ENCODE measurements at places on chromosomes 4 and X.

GRCh38 chrX:140477987-140478386, 26.9 kb downstream of the SOX3 start:
- DNase-seq: no peak

DNA sequence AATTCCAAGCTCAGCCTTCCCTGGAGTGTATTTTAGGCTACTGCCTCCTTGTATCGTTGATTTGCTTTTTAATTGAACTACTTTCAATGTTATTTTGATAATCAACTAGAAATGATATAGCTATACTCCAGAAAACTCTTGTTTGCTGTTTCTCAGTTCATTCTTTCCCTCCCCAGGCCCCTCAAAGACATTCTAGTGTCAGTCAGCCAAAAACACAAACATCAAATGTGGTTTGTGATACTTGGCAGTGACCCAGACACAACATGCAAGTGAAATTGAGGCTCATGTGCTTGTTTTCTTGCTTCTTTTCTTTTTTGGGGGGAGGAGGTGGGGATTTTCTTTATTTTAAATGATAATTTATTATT, 7.6 kb downstream of the FAT4 start:
- DNase-seq: no peak

DNA sequence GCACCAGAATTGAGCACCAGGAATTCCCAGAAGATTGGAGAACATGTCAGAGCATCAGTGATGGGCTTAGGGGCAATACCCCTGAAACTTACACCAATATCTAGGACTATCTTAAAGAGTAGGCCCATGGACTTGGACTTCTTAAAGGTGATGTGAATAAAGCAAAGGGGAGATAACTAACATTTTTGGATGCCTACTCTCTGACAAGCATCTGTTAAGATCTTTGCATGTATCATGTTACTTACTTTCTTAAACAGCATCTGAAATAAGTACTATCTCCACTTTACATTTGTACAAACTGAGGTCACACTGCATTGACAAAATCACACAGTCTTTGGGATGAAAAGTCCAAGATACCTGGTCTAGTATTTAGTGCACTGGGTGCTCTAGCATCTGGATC, 258.6 kb upstream of the ARSJ start:
- DNase-seq: no peak

GRCh38 chrX:110746014-110746413, 49.6 kb downstream of the CHRDL1 start:
- DNase-seq: no peak

DNA sequence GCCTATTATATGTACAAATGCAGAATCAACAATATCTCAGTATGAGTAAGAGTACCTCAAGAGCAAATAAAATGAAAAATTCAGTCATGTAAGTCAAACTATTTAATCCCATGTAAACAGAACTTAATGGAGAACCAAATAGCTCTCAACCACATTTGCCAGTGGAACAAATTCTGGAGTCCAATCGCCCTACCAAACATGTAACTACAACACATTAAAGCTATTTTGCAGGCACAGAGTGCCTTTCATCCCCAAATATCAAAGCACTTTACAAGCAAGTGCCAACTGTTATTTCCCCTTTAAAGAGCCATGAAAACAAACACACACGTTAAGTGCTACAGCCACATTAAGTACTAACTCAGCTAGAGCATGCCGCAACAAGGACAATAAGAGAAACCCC, 51.3 kb downstream of the PCDH19 start:
- DNase-seq: no peak

GRCh38 chr4:52425751-52426326, 233.3 kb downstream of the USP46 start:
- no peak for DNase-seq

- DNase-seq: no peak
Observed at GRCh38 chr4:89056292-89056952, 563 bp downstream of the FAM13A start.

- DNase-seq: no peak
Observed at GRCh38 chrX:32598707-32599106, 612.6 kb downstream of the DMD start.

DNA sequence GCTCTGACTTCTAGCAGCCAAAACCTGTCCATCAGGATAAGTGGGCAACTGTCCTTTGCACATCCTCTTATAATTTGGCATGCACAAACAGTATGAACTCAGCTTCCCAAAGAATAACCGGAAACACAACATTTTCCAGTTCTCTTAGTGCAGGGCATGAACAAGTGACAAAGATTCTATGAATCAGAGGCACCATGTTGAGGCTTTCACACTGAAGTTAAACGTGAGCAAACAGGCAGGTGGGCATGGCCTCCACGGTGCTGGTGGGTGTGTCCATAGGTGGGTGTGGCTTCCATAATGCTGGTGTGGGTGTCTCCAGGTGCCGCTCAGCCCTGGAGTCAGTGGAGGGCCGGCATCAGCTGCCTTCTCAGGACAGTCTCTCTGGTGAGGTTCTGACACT, 196.5 kb downstream of the SMIM20 start:
- DNase-seq: no peak

- peak; percentile 5 for DNase-seq
Observed at GRCh38 chr4:140807491-140808252, 51.5 kb upstream of the TBC1D9 start.

DNA sequence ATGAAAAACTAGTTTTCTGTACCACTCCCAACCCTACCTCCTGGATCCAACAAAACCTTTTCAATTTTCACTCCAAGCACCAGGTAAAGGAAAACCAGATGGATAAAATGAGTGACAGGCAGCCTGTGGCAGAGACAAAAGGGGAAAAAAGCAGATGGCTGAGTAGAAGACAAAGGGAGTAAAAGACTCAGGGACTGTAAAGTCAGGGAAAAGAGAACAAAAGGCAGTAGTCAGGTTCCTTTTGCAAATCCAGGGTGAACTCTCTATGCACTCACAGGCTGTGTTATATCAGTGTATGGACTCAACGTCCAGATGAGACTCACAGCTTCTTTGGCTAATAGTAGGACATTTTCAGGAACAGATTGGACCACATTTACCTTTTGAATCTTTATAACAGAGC, 54.2 kb downstream of the QRFPR start:
- no peak for DNase-seq

DNA sequence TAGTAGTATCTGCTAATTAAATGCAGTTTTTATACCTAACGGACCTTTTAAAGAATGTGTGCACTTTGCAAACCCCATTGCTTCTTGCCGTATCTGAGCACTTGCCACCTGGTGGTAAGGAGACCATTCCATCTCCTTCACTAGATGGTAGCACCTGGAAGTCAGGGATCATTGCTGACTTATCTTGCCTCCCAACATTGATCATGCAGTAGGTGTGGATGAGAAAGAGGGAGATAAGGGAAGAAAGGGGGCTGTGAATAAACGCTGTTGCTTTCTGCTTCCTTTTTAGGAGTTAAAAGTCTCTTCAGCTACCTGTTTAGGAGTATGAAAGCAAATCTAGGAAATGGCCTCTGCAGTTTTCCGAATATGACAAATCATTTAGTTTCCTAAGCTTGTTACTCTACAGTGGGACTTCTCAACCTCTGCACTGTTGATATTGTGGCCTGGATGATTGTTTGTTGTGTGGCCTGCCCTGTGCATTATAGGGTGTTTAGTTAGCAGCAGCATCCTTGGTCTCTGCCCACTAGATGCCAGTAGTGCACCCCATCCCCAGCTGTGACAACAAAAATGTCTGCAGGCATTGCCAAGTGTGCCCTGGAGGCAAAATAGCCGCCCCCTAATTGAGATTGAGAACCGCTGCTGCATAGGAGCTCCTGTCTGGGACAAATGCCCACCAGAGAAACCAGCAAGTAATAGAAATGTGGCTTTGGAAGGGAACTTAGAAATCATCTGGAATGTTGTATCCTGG, 38.8 kb downstream of the GAB1 start:
- no peak for DNase-seq

- no peak for DNase-seq
Observed at GRCh38 chr4:14857475-14857874, 144.8 kb upstream of the CPEB2 start.

GRCh38 chr4:40976343-40976742, 226.6 kb downstream of the NSUN7 start:
- peak; percentile 46 for DNase-seq

DNA sequence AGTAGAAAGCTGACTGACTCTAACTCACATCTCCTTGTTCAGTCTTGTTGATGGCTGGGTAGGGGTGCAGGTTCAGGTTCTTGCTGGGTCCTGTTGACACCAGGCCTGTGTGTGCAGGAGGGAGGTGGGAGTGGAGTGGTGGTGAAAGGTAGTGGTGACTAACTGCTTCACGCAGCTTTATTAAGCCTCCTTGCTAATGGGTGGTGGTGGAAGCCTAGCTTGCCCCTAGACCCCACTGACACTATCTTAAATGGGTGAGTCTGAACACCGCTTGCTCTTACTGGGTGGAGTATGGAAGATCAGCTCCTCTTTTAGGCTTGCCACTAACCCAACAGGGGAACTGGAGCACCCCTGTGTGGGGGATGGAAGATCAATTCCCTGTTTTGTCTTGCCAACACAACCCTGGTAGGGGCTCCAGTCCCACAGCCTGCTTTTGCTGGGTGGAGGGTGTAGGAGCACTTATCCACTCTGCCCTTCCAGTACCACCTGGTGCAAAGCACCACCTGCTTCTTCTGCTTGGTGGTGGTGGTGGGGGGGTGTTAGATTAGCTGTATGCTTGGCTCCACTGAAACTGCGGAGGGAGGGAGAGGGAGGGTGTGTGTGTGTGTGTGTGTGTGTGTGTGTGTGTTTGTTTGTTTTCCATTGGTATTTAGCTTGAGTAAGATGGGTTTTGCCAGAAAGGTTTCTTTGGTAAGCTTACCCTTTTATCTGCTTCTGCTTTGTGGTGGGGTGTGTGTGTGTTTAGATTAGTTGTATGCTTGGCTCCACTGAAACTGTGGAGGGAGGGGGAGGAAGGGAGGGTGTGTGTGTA, 25.6 kb downstream of the KDM6A start:
- no peak for DNase-seq

DNA sequence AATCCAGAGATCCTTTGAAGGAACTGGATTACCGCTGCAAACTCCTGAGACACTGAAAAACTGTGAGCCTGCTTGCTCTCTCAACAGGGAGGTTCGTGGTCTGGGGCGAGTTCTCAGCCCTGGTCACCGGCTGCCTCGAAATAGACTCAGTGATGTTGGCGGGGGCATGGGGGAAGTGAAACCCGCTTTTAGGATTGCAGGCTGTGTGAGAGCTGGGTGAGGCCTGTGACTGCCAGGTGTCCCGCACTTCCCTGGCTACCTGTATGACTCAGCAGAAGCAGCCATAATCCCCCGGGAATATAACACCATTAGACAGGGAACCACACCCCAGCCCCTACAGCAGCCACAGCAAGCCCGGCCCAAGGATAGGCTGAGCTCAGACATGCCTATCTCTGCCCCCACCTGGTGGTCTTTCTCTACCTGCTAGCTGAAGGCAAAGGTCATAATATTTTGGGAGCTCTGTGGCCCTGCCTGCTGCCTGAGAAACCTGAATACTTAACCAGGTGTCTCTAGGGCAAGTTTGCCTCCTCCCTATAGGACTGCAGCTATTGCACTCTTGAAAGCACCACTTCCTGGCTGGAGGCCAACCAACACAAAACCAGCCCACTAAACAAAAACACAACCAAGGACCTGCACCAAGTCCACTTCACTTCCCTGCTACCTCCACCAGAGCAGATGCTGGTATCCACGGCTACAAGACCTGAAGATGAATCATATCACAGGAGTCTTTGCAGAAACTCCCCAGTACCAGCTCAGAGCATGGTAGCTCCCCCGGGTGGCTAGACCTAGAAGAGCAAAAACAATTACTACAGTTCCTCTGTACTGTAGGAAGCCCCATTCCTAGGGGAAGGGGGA, 202.0 kb downstream of the RRAGB start:
- no peak for DNase-seq

DNA sequence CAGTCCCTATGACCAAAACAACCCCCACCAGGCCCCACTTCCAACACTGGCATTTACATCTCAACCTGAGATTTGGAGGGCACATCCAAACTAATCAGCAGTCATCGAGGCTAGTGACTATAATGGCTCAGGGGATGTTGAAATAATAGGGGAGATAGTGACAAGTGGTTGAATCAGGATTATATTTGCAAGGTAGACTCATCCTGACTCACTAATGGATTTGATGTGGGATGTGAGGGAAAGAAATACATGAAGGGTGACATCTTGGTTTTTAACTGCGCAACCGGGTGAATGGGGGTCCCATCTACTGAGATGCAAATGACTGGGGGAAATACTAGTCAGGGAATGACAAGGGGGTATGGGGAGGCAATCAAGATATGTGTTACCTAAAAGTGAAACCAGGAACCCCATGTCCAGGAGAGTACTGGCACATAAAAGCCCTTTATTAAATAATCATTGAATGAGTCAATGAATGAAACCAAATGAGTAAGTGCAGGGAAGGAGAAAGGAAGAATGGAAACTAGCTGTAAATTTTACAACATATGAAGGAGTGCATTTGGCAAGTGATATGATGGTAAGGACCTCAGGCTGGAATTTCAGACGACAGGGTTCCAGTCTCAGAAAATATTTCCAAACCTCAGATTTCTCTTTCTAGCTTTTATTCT, 78.3 kb downstream of the PARM1 start:
- no peak for DNase-seq

DNA sequence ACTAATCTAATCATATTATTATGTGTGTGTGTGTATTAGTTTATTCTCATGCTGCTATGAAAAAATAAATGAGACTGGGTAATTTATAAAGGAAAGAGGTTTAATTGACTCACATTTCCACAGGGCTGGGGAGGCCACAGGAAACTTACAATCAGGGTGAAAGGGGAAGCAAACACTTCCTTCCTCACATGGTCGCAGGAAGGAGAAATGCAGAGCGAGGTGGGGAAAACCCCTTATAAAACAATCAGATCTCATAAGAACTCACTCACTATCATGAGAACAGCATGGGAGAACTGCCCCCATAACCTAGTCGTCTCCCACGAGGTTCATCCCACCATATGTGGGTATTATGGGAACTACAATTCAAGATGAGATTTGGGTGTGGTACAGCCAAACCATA, 190.9 kb upstream of the TAPT1 start:
- no peak for DNase-seq

DNA sequence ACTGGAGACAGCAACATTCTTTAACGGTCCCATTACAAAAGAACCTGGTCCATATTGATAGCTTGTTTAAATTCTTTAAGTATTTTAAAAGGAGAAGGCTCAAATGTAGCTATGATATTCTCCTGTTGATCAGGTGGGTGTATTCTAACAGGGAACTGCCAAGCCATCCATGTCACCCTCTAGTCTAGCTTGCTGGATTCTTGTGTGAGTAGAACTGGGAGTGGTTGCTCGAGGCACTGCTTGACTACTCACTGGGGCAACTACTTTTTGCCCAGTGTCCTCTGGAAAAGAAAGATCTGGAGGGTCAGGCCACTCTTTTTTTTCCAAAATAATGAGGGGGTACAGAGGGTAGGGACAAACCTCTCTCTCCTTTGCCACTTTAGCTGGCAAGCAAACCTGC, 155.1 kb downstream of the ZNF518B start:
- DNase-seq: no peak

- DNase-seq: no peak
Observed at GRCh38 chr4:101693842-101694398, 96.6 kb upstream of the BANK1 start.

- no peak for DNase-seq
Observed at GRCh38 chr4:157701695-157701994, 471.2 kb downstream of the GASK1B start.
